Progenitor cell of endocrine pancreas (in vitro differentiated cells): ENCODE measurements at places on chromosomes 11 and 22.
A peak's percentile ranks its signal among the peaks of the same experiment; 100 is the strongest.

DNA sequence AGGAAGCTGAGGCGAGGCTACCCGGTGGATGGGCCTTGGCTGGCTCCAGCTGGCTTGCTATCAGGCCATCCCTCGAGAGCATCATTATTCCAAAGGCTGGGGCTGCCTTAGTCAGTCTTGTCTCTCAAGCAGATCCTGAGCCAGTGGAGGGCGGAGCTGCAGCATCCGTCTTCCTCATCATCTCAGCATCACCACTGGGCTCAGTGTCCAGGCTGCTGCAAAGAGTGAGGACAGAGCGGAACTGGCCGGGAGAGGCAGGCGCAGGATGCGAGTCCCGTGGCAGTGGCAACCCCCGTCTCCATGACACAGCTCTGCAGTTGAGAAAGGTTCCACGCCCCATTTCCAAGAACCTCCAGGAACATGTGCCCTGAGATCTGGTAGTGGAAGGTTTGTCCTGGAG is 4.4 kb downstream of the TP53I11 start:
- H3K27me3 ChIP-seq: peaks cover under 1% of the 10 kb centered on the region
- no peak overlapping the region for H3K4me3 ChIP-seq
- H3K4me1 ChIP-seq: peaks cover 7% of the 10 kb centered on the region
- no peak overlapping the region for H3K27ac ChIP-seq

GRCh38 chr11:57357856-57358255 is 19.7 kb downstream of the P2RX3 start:
- no peaks in the 10 kb centered on the region for H3K36me3 ChIP-seq
- DNase-seq: no peak
- H3K4me3 ChIP-seq: no peak overlapping the region
- peaks cover 23% of the 10 kb centered on the region for H3K4me1 ChIP-seq
- H3K27me3 ChIP-seq: peaks cover 3% of the 10 kb centered on the region

- H3K27ac ChIP-seq: no peak overlapping the region
- peaks cover 1% of the 10 kb centered on the region for H3K4me1 ChIP-seq
- no peak overlapping the region for H3K4me3 ChIP-seq
- no peaks in the 10 kb centered on the region for H3K27me3 ChIP-seq
- DNase-seq: no peak
Measured at GRCh38 chr11:121520243-121521144, 67.7 kb upstream of the SORL1-AS1 start.

DNA sequence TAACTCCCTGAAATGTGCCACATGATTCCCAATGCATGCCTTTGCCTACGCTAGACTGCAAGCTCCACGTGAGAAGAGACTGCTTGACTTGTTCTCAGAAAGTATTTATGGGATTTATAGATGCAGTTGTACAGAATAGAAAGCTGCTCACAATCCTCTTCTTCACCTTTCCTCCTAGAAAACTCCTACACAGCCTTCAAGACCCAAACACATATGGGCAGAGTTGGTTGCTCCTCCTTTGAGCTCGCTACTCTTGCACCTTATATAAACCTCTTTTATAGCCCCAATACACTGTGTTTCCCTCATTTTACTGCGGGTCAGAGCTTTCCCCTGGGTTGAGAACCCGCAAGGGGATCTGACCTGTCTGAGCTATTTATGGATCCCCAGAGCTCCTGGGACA is 16.4 kb downstream of the C1QTNF6 start:
- peaks cover 26% of the 10 kb centered on the region for H3K27me3 ChIP-seq
- peaks cover 8% of the 10 kb centered on the region for H3K4me1 ChIP-seq
- H3K27ac ChIP-seq: no peak overlapping the region

GRCh38 chr11:64893194-64894069 is 15.0 kb upstream of the EHD1 start:
- no peaks in the 10 kb centered on the region for H3K27me3 ChIP-seq
- no peaks in the 10 kb centered on the region for H3K36me3 ChIP-seq
- H3K27ac ChIP-seq: no peak overlapping the region
- peaks cover 35% of the 10 kb centered on the region for H3K4me1 ChIP-seq

DNA sequence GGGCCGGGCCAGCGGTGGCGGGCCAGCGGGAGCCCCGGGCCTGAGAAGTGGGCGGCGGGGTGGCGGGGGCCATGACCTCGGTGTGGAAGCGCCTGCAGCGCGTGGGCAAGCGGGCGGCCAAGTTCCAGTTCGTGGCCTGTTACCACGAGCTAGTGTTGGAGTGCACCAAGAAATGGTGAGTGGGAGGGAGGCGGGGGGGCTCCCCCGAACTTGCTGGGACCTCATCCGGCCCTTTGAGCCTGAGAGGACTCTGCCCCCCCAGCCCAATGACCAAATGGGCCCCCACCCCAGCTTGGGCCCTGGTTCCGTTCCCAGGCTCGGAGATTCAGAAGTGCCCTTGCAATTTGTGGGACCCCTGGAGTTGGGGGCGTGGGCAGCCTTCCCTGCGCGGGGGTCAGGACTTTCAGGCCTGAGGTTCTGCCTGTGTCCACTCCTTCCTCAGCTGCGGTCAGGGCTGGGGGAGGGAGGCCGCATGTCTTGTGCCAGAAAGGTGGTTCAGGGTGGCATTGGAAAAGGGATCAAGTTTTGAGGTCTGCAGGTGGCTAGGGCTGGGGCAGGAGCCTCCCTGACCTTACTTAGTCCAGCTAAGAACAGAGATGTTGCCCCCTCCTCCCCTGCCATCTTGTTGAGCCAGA is 496 bp downstream of the EHBP1L1 start:
- DNase-seq: no peak
- peaks cover 27% of the 10 kb centered on the region for H3K27me3 ChIP-seq
- H3K27ac ChIP-seq: no peak overlapping the region
- H3K4me3 ChIP-seq: peak overlapping the region; percentile 42

GRCh38 chr11:813072-813455 is 3.3 kb downstream of the RPLP2 start:
- DNase-seq: no peak
- no peaks in the 10 kb centered on the region for H3K27me3 ChIP-seq
- H3K4me3 ChIP-seq: no peak overlapping the region
- H3K4me1 ChIP-seq: peaks cover 13% of the 10 kb centered on the region
- peaks cover 8% of the 10 kb centered on the region for H3K36me3 ChIP-seq
- H3K27ac ChIP-seq: no peak overlapping the region

GRCh38 chr22:39707816-39708215 is 137.3 kb downstream of the CACNA1I start:
- DNase-seq: no peak
- peaks cover 29% of the 10 kb centered on the region for H3K27me3 ChIP-seq
- no peak overlapping the region for H3K27ac ChIP-seq

- H3K36me3 ChIP-seq: peaks cover 2% of the 10 kb centered on the region
- H3K4me3 ChIP-seq: no peak overlapping the region
- peaks cover 10% of the 10 kb centered on the region for H3K27me3 ChIP-seq
- H3K4me1 ChIP-seq: peaks cover 2% of the 10 kb centered on the region
- H3K27ac ChIP-seq: no peak overlapping the region
Measured at GRCh38 chr11:132068556-132068955, 698.1 kb downstream of the NTM start.

DNA sequence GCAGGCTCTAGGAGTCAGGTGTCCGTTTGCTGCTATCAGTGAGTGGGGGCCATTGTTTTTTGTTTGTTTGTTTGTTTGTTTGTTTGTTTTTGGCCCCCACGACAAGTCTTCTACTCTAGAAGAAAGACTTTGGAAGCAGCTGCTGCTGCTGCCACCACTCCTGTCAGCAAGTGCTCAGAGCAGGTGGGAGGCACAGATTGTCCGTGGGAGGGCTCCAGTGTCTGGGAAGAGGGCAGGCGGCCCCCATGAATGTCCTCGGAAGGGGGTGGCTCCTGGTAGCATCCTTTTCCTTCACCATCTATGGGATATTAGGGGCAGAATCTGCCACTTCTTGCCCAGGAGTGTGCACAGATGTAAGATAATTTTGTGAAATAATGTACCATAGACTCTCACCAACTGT is 37.8 kb upstream of the YWHAH start:
- no peaks in the 10 kb centered on the region for H3K27me3 ChIP-seq
- no peak overlapping the region for H3K4me3 ChIP-seq
- DNase-seq: no peak
- peaks cover 24% of the 10 kb centered on the region for H3K36me3 ChIP-seq
- H3K4me1 ChIP-seq: peaks cover 3% of the 10 kb centered on the region
- no peak overlapping the region for H3K27ac ChIP-seq

- peaks cover 13% of the 10 kb centered on the region for H3K27me3 ChIP-seq
- no peaks in the 10 kb centered on the region for H3K36me3 ChIP-seq
- H3K4me1 ChIP-seq: no peaks in the 10 kb centered on the region
- H3K27ac ChIP-seq: no peak overlapping the region
Measured at GRCh38 chr11:120310870-120311269, 14.2 kb upstream of the TLCD5 start.
